HEK293T (cell line): ENCODE measurements at places on chromosomes 11 and 22.

DNA sequence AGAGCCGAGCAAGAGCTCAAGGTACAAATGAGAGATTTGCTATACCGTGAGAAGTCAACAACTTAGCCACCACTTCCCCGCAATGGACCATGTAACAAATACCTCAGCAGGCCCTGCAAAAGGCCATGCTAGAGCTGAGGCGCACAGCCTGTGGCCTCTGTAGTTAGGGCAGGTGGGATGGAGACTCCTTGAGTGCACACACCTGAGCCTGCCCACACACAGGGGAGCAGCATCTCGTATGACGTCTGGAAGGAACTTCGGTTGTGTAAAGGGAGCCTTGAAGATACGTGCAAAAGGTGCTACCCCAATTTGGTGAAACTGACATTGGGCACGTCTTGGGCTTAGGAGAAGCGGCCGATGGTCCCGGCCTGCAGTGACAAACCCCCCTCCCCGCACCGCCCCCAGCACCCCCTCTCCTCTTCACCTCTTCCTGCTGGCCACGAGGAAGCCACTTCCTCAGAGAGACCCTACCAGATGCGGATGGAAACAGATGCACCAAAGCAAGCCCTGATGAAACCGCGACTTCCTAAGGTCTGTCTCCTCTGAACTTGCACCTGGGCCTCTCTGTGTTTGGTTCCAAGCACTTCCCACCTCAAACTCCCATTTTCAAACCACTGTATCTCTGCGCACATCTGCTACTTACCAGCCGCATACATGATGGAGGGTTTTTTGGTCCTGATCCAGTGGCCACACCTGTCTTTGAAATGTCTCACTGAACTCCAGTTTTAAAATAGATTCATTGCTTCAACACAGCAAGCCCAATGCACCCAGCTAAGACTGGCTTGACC is 10.6 kb downstream of the CDPF1 start:
- DNase-seq, result no peak

DNA sequence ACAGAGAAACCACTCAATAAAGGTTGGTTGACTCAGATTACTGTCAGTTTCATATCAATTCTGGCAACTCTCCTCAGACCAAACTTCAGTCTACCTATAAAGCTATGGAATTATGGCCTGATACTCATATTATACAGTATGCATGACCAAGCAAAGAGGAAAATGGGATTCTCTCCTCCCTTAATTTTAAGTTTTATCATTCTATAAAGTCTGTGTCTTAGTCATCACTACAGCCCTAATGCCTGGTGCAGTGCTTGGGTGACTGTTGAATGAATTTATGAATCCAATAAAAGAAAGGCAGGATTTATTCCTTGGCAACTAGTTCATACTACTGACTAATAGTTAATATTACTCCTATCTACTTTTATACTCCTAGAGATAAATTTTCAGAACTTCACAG is 37.6 kb upstream of the GRAMD1B start:
- no peak for DNase-seq

GRCh38 chr11:2779981-2780849 is 80.4 kb upstream of the KCNQ1OT1 start:
- no peak for DNase-seq

GRCh38 chr11:12088531-12088930 is 21.9 kb upstream of the MICAL2 start:
- DNase-seq, result no peak

- no peak for DNase-seq
Measured at GRCh38 chr11:86355256-86355655, 19.4 kb upstream of the CCDC81 start.

- no peak for DNase-seq
Measured at GRCh38 chr22:23692598-23693291, 1.9 kb downstream of the RGL4 start.

GRCh38 chr11:95306123-95306522 is 75.1 kb upstream of the SESN3 start:
- DNase-seq, result no peak

DNA sequence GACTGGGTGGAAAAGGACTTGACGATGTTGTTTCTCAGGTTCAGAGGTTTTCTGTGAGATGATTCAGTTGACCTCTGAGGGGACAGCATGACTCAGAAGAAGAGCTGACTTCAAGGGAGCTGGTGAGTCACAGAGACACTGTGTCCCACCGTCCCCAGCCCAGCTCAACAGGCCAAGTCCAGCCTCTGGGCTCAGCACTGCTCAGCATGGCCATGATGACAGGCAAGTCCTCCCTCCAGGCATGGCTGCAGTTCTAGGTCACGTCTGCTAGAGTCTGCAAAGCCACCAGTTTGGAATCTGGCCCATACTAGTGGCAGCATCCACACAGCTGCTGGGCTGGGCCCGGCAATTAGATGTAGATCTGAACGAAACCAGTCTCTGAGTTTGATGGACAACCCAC is 12.9 kb downstream of the TRIM29 start:
- DNase-seq, result no peak

DNA sequence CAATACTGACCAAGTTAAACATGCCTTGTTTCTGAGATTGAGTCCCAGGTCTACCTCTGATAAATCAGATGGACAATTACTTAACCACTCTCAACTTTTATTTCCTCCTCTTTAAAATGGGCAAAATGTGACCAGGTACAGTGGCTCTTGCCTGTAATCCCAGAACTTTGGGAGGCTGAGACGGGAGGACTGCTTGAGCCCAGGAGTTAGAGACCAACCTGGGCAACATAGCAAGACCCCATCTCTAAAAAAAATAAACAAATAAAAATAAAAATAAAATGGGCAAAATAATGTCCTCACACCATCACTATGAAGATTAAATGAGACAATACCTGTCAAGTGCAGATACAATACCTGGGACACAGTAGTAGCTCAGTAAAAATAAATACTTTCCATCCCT is 33.0 kb downstream of the FZD4 start:
- no peak for DNase-seq

- peak; percentile 54 for DNase-seq
Measured at GRCh38 chr11:34358728-34359547, 1.1 kb upstream of the ABTB2 start.

- no peak for DNase-seq
Measured at GRCh38 chr11:70002433-70002832, 75.7 kb upstream of the ANO1 start.

GRCh38 chr11:9784602-9785315 is 120.9 kb downstream of the SWAP70 start:
- DNase-seq, result no peak

DNA sequence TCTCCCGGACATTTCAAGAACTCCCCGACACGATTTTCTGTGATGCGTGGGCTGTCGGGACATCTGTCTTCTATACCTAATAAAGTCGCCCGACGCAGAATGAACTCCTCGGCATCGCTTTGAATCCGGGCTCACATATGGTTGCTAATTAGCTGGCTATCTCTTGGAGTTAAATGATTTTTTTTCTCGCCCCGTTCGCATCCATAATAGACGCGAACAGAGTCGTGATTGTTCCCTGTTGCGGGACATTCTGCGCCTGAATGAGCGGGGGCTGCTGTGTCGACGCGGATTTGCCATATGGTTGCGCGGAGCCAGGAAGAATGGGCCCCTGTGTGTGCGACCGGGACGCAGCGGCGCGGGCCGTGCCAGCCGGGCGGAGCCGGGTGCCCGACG is 16.4 kb downstream of the CDKN1C start:
- no peak for DNase-seq

GRCh38 chr11:109040303-109040702 is 375.4 kb downstream of the DDX10 start:
- DNase-seq, result peak; percentile 44

GRCh38 chr11:46038529-46038928 is 82.7 kb downstream of the PHF21A start:
- no peak for DNase-seq

DNA sequence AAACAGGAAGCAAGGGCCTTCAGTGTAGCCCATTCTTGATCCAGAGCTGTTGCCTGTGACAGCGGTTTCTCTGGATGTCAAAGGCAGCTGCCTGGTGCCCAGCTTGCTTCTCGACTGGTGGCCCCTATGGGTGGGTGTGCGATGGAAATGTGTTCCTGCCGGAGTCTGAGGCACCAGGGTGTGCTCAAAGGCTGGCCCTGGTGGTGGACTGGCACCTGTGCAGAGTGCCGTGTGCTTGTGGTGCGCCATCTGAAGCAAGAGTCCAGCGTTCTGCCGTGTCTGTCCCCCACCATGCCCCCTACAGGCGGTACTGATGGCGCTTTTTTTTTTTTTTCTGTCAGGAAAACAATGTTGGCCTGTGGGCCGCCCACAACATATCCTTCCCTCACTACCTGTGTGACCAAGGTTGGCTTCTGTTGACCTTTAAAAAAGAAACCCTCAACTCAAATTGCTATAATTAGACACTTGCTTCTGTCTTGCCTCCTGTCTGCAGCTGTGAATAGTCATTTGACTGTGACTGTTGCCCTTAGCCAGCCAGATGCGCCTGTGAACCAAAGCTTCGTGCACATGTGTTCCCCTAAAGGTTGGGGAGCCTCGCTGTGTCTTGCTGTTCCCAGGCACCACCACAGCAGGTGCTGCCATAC is 4.7 kb upstream of the RANBP1 start:
- DNase-seq, result peak; percentile 75

DNA sequence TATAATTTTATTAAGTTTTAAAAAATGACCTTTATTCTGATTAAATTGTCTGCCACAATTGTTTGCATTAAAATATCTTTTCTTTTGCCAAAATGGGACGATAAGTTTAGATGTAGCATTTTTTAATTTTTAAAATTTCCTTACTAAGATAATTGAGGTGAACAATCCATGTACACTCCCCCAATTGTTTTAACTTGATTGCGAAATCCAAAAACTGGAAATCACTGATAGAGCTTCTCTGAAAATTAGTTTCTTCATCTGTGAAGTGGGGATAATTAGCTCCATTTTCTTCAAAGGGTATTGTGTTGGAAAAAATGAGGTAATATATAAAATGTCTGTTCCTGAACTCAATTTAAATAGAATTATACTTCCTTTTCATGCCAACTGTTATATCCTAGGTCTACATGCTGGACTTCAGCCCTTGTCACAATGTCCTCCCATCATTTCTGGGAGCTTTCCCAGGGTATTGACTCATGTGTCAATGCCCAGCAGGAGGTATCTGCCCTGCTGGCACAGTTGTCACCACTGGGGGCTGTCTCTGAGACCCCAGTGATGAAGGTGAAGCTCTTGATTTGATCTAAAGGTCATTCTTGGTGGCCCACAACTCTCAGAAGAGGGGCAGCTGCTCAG is 28.7 kb upstream of the NAV2 start:
- no peak for DNase-seq

GRCh38 chr11:86234831-86235461 is 9.6 kb upstream of the EED start:
- no peak for DNase-seq

DNA sequence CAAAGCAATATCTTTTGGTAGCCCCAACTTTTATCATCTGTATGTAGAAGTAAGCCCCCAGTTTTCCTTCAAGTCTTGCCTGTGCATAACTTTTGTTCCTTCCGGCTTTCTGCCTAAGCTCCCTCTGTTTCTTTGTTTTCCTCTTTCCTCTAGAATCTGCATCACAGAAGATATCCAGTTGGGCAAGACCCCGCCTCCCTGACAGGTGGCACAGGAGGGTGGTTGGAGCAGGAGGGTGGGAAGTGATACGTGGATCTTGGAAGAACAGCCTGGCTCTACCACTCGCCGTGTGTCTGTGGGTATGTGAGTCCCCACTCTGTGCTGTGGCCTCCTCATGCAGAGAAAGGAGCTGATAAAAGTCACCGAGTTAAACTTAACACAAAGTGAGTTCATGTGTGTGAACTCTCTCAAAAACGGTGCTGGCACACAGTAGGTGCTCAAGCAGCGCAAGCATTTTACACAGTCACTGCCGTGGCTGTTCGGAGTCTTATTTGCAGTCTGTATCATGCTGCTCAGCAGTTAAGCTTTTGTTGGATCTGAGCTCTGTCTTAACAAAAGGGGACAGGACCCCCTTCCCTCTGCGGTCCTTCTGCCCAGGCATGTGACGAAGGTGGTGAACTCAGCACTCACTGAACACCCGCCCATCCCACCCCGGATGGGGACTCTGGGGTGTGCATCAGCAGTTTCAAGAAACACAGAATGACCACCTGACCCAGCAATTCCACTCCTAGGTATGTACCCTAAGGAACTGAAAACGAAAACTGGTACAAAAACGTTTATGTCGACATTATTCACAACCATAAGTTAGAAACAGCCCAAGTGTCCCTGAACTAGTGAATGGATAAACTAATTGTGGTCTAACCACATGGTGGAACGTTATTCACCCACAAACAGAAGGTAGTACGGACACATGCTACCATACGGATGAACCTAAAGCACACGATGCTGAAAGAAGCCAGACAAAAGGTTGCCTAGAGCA is 249.1 kb downstream of the CTTN start:
- no peak for DNase-seq

GRCh38 chr11:94873916-94874540 is 99.3 kb downstream of the CWC15 start:
- DNase-seq, result no peak

DNA sequence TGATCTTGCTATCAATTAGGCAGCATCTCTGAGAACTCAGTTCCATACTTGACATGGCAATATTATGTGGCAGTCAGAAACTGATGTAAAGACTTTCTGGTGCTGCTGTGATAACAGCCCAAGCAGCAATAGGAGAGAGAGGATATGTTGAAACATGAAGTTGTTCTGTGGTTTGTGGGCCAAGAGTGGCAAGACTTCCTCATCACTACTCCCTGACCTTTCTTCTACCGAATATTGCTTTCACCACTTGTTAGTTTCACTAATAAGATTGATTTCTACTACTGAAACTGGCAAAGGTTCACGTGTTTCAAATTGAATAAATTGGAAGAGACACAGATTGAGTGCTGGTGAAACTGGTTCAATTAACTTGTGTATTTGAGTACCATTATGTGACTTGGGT is 852.6 kb upstream of the RAG2 start:
- DNase-seq, result no peak

DNA sequence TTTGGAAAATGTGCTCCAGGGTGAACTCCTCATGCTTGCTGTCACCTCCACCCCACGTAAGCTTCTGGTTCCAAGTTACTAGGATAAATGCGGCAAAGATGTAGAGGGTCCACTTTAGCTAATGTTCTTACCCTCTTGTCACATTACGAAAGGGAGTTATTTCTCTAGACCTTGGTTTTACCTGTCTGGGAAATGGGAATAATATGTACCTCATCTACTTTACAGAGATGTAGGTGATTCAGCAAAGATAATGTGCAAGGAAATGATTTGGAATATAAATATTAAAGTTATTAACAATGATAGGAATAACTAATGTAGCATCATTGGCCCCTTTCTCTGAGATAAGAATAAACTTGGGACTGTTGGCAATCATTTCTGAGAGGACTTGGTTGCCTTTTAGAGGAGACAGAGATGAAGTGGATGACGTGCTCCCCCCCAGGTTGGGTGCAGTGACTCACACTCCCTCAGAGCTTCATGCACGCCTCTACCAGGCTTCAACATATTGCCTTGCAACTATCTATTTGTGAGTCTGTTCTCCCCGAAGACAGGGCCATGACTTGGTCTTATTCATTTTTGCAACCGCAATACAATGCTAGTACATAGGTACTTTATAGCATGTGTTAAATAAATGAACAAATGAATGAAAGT is 97.1 kb downstream of the ME3 start:
- no peak for DNase-seq

- DNase-seq, result no peak
Measured at GRCh38 chr11:27696115-27696514, 4.1 kb downstream of the BDNF start.

GRCh38 chr11:77154381-77155081 is 26.5 kb downstream of the MYO7A start:
- DNase-seq, result no peak
